ENCODE measurements at places on chromosomes 3 and 15.

DNA sequence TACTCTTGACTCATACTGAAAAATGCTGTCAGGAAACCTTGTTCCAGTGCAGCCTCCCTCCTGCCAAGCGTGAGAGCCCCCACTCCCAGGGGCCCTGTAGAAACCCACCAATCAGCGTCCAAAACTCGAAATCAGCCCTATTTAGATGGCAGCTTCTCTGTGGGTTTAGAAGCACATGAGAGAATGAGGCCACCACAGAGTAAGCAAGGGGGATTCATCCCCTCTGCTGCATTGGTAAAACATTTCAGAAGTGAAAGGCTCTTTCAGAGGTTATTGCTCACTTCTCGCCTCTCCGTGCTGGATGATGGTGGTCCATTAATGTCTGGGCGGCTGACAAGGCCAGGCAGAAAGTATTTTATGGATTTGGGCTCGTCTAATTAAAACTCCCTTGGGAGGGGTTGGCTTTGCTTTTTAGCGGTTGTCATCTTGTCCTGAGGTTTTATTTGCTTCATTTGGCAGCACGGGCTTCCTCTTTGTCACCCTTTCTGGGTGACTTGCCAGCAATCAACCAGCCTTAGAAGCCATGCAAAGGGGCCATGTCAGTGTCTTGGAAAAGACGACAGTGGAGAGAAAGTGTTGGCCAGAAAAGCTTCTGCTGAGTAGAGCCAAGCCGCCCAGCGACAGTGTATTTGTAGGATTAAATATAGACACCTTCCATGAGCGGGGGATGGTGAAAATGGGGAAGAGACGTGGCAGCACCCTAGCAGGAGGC, 145.5 kb downstream of the ATP10A start:
- no peak for DNase-seq

DNA sequence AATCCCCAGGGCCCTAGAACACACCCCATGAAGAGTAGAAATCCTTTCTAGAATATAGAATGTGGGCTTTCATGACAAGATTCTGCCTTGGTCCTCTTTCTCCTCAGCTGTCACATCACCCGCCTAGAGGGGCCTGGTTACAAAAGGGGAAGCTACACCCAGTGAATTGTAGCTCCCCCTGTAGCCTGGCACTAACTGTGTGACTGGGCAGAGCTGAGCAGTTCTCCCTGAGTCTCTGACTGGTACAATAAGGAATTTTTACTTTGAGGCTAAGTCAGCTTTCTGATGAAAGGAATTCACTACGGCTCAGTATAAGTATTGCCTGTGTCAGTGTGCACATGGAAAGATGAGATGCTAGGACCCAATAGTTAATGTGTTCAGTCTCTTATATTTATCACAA, 28.7 kb upstream of the ZNF148 start:
- no peak for DNase-seq

GRCh38 chr3:140091143-140091542, 156.2 kb downstream of the CLSTN2 start:
- DNase-seq = no peak

- DNase-seq = no peak
These were observed 243.8 kb downstream of the ALCAM start for GRCh38 chr3:105610473-105610872.

DNA sequence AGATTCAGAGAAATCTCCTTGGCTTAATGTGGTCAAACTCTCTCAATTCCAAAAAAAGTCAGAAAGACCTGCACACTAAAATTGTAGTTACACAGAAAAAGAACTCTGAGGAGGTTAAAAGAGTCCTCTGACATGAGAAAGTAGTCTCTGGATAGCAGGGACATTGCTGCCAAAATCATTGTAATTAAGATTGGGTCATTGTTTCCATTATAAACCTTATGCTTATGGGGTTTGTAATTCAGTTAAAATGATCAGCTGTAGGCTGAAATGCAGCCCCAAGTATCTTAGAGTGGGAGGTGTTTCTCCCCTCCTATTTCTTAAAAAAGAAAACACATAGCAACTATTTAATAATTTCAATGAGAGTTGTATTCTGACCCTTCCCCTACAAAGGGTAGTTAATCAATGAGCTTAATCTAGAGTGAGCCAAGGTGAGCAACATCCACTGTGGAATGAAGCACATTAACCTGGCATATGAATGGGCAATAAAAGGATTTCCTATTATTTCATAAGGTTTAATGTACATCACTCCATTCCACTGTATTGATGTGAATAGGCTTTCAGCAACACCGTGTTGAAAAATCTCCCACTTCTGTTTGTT, 406.9 kb downstream of the TIGIT start:
- no peak for DNase-seq

DNA sequence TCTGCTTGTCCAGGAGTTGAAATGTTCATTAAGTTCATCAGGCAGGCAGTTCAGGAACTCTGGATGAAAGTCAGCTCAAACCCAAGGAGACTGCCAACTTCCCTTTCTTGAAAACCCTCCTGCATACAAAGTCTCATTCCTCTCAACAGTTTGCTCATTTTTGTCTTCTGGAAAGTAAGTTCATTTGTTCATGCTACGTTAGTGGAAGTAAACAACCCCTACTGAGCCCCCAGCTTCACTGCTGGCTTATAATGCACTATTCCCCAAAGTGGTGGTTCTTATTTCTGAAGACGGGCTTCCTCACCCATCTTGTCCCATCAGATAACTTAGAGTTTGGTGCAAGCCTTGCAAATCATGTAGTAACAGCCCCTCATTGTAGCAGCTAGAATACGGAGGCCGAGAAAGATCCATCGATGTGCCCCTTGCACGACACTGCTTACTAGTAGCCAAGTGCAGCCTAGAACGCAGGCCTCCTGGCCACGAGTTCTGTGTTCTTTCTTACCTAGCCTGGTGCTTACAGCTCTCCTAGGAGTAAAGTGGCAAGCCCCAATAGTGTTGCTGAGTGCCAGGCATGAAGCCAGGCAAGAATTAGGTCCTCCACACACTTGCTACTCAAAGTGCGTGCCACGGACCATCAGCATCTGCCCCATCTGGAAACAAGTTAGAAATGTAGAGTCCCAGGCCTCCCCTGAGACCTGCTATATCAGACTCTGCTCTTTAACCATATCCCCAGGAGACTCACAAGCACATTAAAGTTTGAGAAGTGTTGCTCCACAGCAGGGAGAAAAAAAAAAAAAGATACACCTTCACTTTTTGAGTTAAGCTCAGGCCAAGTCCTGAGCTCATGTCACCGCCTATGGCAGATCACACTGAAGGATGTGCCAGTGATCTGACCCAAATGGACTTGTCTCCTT, 82.5 kb downstream of the RFTN1 start:
- peak; percentile 44 for DNase-seq

Data from CD4-positive, alpha-beta T cell treated with Interleukin-1 beta for 1 hour (primary cell).